ENCODE measurements at places on chromosomes 13 and 19.

DNA sequence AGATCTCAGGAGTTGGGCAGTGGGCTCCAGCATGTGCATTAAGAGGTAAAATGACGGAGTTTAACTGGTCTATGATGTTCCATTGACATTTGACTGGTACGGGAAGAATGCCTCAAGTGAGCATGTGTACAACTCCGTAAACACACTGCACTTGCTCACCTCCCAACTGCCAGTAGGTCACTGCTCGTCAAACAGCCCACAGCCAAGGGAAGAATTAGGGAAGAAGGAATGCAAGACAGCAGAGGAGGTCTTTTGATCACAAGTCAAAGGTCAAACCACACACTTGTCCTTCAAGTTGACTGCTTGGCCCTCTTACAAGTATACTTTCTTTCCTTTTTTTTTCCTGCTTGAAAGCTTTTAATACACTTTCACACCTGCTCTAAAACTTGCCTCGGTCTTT lies 236.7 kb downstream of the B3GLCT start:
- DNase-seq = no peak

DNA sequence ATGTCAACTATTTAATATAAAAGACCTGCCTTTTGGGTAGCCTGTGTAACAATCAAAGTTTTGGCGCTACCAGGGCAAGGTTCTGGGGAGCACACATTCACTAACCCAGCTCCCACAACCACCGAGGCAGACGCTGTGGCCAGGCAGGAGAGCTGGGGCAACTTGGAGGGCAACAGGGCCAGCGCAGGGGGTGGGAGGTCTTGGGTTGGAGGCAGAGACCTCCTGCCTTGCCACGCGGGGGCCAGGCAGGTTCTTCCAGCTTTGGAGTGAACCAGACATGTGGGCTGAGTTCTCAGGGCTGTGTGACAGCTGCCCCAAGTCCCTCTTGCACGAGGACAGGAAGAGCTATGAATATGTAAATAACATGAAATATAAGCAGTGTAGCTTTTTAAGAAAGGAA lies 30.3 kb upstream of the MCF2L start:
- no peak for DNase-seq

DNA sequence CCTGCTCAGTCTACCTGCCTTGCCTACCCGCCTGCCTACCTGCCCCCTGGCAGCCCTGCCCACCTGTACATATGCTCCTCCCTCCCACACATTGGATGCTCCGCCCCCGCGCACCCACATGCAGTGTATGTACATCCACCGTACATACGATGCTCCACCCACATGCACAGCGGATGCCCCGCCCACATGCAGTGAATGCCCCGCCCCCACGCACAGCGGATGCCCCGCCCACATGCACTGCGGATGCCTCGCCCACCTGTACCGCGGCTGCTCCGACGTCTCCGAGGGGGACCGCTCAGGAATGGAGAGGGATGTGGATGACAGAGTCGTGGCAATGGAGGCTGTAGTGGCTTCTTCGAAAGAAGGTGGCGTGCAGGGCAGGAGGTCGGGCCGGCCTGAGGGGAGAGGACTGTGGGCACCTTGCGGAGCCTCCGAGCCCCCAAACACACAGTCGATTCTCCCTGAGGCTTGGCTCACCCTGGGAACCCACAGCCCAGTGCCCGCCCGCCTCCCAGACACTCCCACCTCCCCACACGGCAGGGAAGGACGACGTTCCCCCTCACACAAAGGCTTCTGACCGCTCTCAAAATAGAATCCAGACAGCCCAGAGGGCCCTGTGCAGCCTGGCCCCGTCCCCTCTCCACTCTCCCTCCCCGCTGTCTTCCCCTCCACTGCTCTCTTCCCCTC lies 16.5 kb upstream of the CACTIN start:
- DNase-seq = peak; percentile 25

- peak; percentile 79 for DNase-seq
These were observed 17.7 kb downstream of the NFIX start for GRCh38 chr19:13012690-13013608.

DNA sequence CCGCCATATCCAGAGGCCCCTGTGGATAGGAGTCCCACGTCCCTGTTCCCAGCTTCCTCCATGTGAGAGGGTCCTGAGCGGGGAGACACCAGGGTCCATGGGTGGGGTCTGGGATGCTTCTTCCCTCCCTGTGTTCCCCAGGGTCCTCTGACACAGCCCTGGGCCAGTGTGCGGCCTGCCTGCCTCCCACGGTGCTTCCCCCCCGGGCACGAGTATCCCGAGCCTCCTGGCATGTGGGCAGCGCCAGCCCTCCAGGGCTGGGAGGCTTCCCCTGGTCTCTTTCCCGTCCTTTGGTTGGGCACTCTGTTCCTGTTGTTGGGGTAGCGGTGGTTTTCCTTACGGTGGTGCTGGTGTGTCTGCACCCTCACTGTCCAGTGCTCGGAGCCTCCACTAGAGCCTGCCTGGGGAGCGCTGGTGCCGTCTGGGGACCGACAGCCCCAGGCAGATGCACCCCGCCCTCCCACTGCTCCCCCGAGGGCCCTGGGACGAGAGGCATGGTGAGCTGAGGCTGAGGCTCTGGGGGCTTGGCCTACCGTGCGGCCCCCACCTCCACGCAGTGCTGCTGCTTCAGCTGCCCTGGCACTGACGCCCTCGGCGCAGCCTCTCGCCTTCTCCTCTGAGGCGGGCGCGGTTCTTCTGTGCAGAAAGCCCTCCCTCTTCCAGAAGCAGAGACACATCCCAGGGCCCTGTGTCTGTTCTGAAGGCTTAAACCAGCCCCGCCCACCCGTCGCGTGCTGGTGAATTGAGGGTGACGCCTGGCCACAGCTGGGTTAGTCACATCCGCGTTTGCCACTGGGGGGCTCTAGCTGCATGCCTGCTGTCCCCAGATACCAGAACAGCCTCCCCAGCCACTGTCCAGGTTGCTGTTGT lies 27.9 kb downstream of the PLEKHJ1 start:
- DNase-seq = no peak

GRCh38 chr13:105996391-105997025 lies 539.0 kb downstream of the EFNB2 start:
- no peak for DNase-seq

- peak; percentile 22 for DNase-seq
These were observed 336.1 kb downstream of the GPC6 start for GRCh38 chr13:93562676-93563075.

DNA sequence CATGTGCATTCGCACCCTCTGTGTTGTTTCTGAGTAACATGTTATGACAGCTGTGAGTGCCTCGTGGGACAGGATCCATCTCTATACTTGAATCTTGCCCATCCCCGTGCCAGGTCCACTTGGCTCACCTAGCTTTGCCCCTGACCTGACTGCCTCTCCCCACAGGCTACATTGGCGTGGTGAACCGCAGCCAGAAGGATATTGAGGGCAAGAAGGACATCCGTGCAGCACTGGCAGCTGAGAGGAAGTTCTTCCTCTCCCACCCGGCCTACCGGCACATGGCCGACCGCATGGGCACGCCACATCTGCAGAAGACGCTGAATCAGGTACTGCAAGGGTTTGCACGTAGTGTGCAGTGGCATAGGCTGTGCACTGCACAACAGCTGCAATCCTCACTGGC lies 53.2 kb downstream of the TMED1 start:
- no peak for DNase-seq

DNA sequence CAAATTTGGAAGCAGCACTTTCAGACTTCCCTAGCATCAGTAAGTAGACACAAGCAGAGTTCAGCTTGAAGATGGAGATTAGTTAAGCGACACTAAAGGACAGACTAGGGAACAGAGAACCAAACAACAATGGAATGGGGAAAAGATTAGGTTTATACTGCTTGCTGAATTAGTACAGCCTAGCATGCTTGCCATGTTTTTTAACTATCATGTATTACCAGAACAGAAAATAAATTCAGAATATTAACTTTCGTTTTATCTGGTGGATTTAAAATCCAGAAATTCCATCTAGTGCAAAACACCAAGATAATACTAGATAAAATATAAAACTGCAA lies 451.5 kb upstream of the SLC10A2 start:
- DNase-seq = no peak
